ENCODE measurements at places on chromosomes 6 and 20. TPM values are rescaled to one million over a fixed set of nuclear protein-coding genes. Genes with fewer than 3 reads are reported as not detected.

The RGL2 gene
- total RNA-seq: 17.7 TPM

The KCNK16 gene
- total RNA-seq: not detected

The PRPF6 gene
- 64.5 TPM for total RNA-seq

The MAPK13 gene
- total RNA-seq: 53.0 TPM

The FERMT1 gene
- 0.52 TPM for total RNA-seq

The DNMT3B gene
- total RNA-seq: 2.6 TPM

The SLC17A5 gene
- 4.1 TPM for total RNA-seq

The AVP gene
- not detected for total RNA-seq

The C6orf58 gene
- 0.18 TPM for total RNA-seq

The MAN1A1 gene
- 21.4 TPM for total RNA-seq

The FABP7 gene
- total RNA-seq: not detected

Data from activated naive CD8-positive, alpha-beta T cell treated with anti-CD3 and anti-CD28 coated beads for 36 hours (primary cell).